ENCODE measurements at places on chromosomes 11 and 22.

- DNase-seq: no peak
These were observed 37.6 kb downstream of the PTPRJ start for GRCh38 chr11:48017831-48018527.

DNA sequence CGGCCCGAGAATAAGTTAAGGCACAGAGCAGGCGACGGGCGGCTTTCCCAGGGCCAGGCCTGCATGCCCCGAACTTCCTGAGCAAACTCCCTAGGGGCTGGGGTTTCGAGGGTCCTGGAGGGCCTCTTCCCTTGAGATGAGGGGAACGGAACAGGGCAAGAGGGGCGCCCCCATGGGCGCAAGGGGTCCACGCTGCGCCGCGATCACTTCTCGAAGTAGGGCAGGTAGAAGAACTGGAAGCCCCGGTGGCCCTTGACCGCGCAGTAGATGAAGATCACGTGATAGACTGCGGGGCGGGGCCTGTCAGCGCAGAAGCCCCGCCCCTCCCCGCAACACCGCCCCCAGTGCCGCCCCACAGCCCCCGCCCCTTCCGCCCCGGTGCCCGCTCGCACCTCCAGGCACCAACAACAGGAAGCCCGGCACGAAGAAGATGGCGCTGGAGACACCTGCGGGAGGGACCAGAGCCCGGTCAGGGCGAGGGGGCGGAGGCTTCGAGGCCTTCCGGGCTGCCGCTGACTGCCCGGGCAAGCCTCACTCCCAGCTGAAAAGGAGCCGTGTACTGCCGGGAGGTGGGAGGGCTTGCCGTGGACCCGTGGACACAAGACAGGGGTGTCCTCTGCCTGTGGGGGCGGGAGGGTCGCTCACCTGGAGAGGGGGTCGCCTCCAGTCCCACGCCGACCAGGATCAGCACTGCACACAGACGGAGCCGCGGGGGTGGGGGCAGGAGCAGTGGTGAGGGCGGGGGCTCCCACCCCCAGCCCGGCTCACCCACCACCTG lies 4.5 kb downstream of the TMEM134 start:
- DNase-seq: peak; percentile 87

DNA sequence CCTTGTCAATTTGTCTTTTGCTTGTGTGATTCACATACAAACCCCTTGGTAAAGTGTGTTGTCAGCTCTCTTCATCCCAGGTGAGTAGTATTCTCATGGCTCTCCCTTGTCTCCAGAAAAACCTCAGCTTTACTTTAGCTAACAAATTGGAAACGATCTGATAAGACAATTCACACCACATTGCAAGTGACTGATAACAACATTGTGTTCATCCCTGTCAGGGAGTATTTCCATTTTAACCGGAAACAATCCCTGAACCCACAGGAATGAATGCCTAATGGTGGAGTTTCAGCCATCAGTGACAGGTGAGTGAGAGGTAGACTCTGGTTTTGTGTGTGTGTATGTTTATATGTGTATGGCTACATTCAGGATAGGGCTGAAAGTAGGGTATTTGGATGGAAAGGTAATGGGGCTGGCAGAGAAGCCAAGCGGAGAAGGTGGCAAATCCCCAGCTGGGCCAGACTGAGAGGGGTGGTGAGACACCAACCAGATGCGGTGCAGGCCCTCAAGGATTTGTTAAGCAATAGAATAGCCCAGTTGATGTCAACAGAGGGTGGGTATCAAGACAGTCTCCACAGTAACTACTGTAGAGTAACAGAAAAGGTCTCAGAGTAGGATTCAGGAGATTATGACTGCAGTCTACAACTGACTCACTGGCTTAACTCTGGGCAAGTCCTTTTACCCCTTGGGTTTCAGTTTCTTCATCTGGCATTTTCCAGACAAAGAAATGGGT lies 7.6 kb downstream of the LRRC51 start:
- DNase-seq: no peak

DNA sequence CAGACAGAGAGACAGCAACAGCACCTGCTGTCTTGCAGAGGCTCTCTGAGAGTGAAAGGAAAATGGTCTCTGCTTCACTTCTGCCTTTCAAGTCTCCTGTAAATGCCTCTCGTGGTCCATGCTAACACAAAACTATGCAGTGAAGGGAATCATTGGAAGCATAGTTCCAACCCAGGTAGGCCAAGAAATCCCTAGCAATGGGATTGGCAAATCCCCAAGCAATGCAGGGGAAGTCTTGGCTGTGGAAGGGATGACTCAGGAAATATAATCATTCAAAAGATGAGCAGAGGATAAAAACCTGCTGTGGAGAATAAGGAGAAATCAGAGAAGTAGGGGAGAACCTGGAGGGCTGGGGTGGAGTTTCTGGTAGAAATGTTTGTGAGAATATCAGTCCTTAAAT lies 216.1 kb upstream of the ZBED5 start:
- DNase-seq: no peak

Data from effector memory CD4-positive, alpha-beta T cell (primary cell).